ENCODE measurements at places on chromosomes 1 and 21. TPM values are rescaled to one million over a fixed set of nuclear protein-coding genes. Genes with fewer than 3 reads are reported as not detected.

CSF3R gene
- total RNA-seq: 1.4 TPM

CRYBG2 gene
- 27.7 TPM for total RNA-seq

MTHFR gene
- 36.6 TPM for total RNA-seq

UBXN10 gene
- 5.8 TPM for total RNA-seq

REN gene
- 0.26 TPM for total RNA-seq

TEDDM1 gene
- total RNA-seq: not detected

CPLANE2 gene
- total RNA-seq: 5.3 TPM

NPHS2 gene
- total RNA-seq: not detected

All from mucosa of descending colon (tissue), 3 donors.